DMS 273 treated with DMSO at 0.1 percent for 48 hours (cell line): ENCODE measurements at places on chromosomes 3 and 15.

- no peak for DNase-seq
These were observed 802 bp downstream of the RCN2 start for GRCh38 chr15:76932135-76932966.

GRCh38 chr3:119296727-119297122 is 2.5 kb downstream of the ARHGAP31 start:
- no peak for DNase-seq

- no peak for DNase-seq
These were observed 525.5 kb upstream of the MCTP2 start for GRCh38 chr15:93705753-93706455.

- no peak for DNase-seq
These were observed 218.7 kb upstream of the CTDSPL start for GRCh38 chr3:37642670-37643598.

GRCh38 chr3:119368298-119368697 is 74.1 kb downstream of the ARHGAP31 start:
- no peak for DNase-seq

DNA sequence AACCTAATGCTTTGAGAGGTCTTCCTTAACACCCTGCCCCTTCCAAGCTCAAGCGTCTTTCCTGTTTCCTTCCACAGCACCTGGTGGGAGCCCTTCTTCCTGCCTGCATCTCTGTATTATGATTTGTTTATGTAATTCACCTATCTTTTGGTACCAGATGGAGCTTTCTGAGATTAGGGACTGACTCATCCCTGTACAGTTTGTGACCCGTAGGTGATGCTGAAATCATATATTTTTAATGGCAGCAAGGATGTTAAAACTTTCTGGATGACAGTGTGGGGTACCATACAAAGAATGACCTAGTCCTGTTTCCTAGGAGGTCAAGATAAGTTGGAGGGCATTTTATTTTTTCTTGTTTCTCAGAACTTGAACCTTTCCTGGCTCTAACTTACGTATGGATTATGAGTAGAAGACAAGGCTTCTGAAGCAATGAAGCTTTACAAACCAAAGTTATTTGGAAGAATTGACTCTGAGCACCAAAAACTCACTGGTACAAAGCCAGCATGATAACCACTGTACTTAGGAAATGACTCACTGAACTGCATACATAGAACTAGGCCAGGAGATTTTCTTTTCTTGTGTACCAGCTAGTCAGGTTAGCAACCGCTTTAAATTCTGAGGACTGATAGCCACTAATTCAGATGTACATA is 46.6 kb downstream of the HHLA2 start:
- DNase-seq = no peak

DNA sequence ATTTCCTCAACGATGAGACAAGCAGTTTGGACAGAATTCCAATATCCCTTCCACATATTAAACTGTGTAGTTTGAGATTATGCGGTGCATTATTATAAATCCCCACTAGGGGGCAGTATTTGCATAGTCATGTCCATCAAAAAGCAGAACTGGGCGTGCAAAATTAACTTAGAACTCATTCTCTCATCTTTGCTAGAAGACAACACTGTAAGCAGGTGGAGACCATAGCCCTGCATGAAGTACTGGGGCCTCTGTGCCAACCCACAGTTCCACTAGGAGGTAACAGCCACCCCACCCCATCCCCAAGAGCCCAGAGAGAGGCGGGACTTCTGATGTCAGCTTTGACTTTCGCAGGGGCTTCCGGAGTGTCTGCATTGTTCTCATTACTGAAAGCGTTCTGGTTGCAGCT is 106.6 kb upstream of the TMC3 start:
- DNase-seq = peak; percentile 6
